Airway epithelial cell (primary cell): ENCODE measurements at places on chromosomes 1 and 21. TPM values are rescaled to one million over a fixed set of nuclear protein-coding genes. Genes with fewer than 3 reads are reported as not detected.

ANKRD65 gene
- 21.4 and 24.3 TPM in 2 replicates for total RNA-seq

TMPRSS15 gene
- total RNA-seq, result not detected in 2 replicates

CNN3 gene
- total RNA-seq, result 89.4 and 102 TPM in 2 replicates

AUNIP gene
- total RNA-seq, result 6.5 and 9.7 TPM in 2 replicates

BTBD19 gene
- 0.84 and 1.2 TPM in 2 replicates for total RNA-seq

LYST gene
- total RNA-seq, result 7.6 and 9.9 TPM in 2 replicates

SYT14 gene
- not detected in 2 replicates for total RNA-seq

KCNJ15 gene
- total RNA-seq, result 21.1 and 27.5 TPM in 2 replicates

RBP7 gene
- total RNA-seq, result 0.78 TPM in 1 of 2 replicates, not detected in the other

MEX3A gene
- 3.3 and 7.6 TPM in 2 replicates for total RNA-seq

GJA9 gene
- not detected in 2 replicates for total RNA-seq

DENND2C gene
- 13.0 and 17.3 TPM in 2 replicates for total RNA-seq

MAD2L2 gene
- 56.6 and 58.2 TPM in 2 replicates for total RNA-seq

VAV3 gene
- total RNA-seq, result 7.2 and 7.3 TPM in 2 replicates

FCRL4 gene
- not detected in 2 replicates for total RNA-seq

EFNA3 gene
- total RNA-seq, result 20.9 and 33.1 TPM in 2 replicates

ZBTB17 gene
- total RNA-seq, result 28.2 and 28.8 TPM in 2 replicates

GBP7 gene
- not detected in 2 replicates for total RNA-seq

FLG2 gene
- under 0.01 and 0.05 TPM in 2 replicates for total RNA-seq

CA6 gene
- not detected in 2 replicates for total RNA-seq

DIRAS3 gene
- 0.46 and 0.63 TPM in 2 replicates for total RNA-seq

SHE gene
- not detected in 2 replicates for total RNA-seq

FAM72A gene
- 5.1 and 7.1 TPM in 2 replicates for total RNA-seq

PROK1 gene
- not detected in 2 replicates for total RNA-seq

S100A1 gene
- not detected in 2 replicates for total RNA-seq

DIPK1A gene
- total RNA-seq, result 12.4 and 13.2 TPM in 2 replicates

KIF17 gene
- total RNA-seq, result 0.21 and 0.74 TPM in 2 replicates

ASTN1 gene
- not detected in 2 replicates for total RNA-seq

EXTL1 gene
- total RNA-seq, result not detected in 2 replicates

CD2 gene
- not detected in 2 replicates for total RNA-seq

PKLR gene
- total RNA-seq, result 0.28 TPM in 1 of 2 replicates, not detected in the other

OLFML3 gene
- 0.65 and 1.3 TPM in 2 replicates for total RNA-seq

CYP4A11 gene
- not detected in 2 replicates for total RNA-seq

CD84 gene
- not detected in 2 replicates for total RNA-seq

GJC2 gene
- 0.99 and 2.3 TPM in 2 replicates for total RNA-seq

AMY1C gene
- 1.4 and 1.7 TPM in 2 replicates for total RNA-seq

MAP3K6 gene
- 29.2 and 45.2 TPM in 2 replicates for total RNA-seq

KCNK1 gene
- total RNA-seq, result 9.0 and 13.4 TPM in 2 replicates

POU3F1 gene
- total RNA-seq, result 0.85 and 1.6 TPM in 2 replicates

C1orf226 gene
- 0.46 and 1.1 TPM in 2 replicates for total RNA-seq

SRSF10 gene
- 40.4 and 57.8 TPM in 2 replicates for total RNA-seq

FMO2 gene
- not detected in 2 replicates for total RNA-seq

GLIS1 gene
- 0.33 and 0.49 TPM in 2 replicates for total RNA-seq
